Testis (tissue), 5 donors: ENCODE measurements at places on chromosomes 12 and 14.

- no peaks in the 10 kb centered on the region for H3K4me1 ChIP-seq
- H3K36me3 ChIP-seq, result no peaks in the 10 kb centered on the region
- DNase-seq, result no peak
- no peak overlapping the region for H3K27ac ChIP-seq
- H3K27me3 ChIP-seq, result no peaks in the 10 kb centered on the region
- H3K4me3 ChIP-seq, result no peak overlapping the region
These were observed 7.8 kb upstream of the OTUB2 start for GRCh38 chr14:94018308-94018707.

DNA sequence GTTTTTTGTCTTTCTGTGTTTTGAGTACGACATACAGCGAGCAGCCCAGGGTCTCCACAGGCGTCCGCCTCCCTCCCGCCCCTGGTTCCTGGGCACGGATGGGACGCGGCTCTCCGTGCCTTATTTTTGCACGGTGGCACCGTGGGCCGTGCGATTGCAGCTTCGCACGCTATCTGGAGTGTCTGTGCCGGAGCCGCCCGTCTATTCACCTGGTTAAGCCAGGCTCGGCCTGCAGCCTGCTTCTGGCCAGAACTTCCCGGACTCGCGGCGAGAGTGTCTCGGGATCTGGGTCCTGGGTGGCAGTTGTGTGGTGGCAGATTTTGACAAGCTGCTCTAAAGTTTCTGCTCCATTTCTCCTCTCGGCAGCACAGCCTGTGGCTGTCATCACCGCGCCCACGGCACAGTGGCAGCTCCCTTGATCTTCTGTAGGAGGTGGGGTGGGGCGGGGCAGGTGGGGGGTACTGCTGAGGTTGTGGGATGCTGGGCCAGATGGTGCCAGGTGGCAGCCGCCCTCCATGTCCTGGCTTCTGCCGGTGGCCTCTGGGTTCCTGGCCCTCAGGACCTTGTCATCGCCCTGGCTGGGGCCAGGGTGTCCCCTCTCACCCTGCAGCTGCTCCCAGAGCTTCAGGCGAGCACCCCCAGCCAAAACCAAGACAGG, 2.9 kb downstream of the MMP17 start:
- H3K27ac ChIP-seq, result peak overlapping the region; percentile 77
- H3K4me3 ChIP-seq, result peak overlapping the region; percentile 51
- H3K36me3 ChIP-seq, result no peaks in the 10 kb centered on the region
- no peaks in the 10 kb centered on the region for H3K27me3 ChIP-seq

DNA sequence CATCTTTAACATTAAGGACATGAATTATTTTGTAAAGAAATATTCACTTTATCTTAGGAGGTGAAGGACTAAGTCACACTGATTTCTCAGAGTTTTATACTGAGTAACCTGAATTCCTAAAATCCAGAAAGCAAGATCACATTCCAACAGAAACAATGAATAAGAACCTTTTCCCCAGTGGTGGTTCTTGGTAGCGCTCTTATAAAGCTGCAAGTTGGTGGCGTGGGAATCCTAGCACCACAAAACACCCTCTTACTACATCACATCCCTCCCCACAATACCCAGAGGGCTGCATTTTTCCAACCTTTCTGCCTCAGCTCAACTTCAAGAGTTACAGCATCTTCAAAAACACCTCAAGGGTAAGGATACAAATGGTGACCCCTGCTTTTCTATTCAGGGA, 44.0 kb upstream of the SMUG1 start:
- peaks cover 5% of the 10 kb centered on the region for H3K4me1 ChIP-seq
- H3K27ac ChIP-seq, result no peak overlapping the region
- DNase-seq, result no peak
- no peaks in the 10 kb centered on the region for H3K27me3 ChIP-seq
- H3K4me3 ChIP-seq, result no peak overlapping the region
- H3K36me3 ChIP-seq, result no peaks in the 10 kb centered on the region

DNA sequence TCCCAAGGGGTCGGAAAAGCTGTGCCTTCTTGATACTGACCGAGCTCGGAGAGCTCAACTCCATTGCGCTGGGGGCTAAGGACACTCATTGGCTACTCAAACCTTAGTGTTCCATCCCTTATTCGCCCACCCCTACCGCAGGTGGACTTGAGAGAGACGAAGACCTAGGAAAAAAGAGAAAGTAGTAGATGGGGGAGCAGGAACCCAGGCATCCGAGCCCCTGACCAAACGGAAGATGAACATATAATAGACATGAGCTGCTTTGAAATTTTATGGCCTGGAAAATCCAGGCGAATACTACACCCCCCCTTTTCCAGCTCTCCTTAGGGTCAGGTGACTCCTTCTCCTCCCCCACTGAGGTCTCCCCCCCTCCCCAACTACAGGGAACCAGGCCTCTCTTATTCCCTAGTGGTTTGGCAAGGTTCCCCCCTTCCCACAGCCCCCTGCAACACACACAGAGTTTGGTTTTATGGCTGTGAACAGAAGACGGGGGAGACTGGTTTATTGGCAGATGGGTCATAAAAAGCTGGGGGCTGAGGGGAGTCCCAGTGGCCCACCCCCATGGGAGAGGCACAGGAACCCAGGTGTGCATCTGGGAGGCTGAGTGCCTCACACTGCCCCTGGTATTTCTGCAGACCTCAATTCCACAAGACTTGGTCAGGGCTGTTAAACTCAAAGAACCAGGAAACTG, 1.6 kb downstream of the GDF11 start:
- H3K36me3 ChIP-seq, result no peaks in the 10 kb centered on the region
- H3K4me1 ChIP-seq, result peaks cover 24% of the 10 kb centered on the region
- peak overlapping the region; percentile 53 for H3K27ac ChIP-seq
- H3K4me3 ChIP-seq, result peak overlapping the region; percentile 53
- DNase-seq, result no peak
- no peaks in the 10 kb centered on the region for H3K27me3 ChIP-seq

DNA sequence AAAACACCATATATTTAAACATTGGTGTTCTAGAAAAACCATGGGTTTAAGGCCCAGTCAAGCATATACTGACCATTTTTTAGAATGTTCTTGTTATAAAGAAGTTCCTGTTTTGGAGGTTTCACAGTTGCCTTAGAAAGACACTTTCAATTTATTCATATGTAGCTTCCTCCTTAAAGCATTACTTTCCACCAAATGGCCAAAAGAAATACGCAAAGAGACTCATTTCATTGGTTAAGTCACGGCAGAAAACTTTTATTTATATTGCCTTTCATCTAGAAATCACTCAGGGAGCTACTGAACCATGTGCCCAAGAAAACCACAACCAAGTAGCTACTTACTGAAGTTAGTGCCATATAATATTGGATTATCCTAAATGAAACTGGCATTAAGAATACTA, 40.0 kb downstream of the MYBPC1 start:
- no peak for DNase-seq
- H3K4me1 ChIP-seq, result no peaks in the 10 kb centered on the region
- no peak overlapping the region for H3K4me3 ChIP-seq
- H3K27me3 ChIP-seq, result no peaks in the 10 kb centered on the region
- H3K36me3 ChIP-seq, result no peaks in the 10 kb centered on the region
- H3K27ac ChIP-seq, result no peak overlapping the region

DNA sequence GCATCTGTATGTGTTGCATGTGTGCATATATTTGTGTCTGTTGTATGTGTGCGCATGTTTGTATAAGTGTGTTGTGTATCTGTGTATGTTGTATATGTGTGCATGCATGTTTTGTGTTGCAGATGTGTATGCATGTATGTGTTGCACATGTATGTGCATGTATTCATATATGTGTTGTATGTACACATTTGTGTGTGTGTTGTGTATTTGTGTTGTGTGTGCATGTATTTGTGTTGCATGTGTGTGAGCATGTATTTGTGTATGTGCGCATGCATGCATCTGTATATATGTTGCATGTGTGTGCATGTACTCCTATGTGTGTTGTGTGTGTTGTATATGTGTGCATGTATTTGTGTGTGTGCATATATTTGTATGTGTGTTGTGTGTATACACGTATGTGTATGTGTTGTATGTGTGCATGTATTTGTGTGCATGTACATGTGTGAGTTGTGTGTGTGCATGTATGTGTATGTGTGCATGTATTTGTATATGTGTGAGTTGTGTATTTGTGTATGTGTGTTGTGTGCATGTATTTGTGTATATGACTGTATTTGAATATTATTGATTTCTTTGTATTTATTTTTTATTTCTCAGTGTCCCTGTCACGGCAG, 16.8 kb downstream of the SLC8B1 start:
- no peaks in the 10 kb centered on the region for H3K4me1 ChIP-seq
- no peak for DNase-seq
- H3K27ac ChIP-seq, result no peak overlapping the region
- H3K4me3 ChIP-seq, result no peak overlapping the region
- H3K36me3 ChIP-seq, result no peaks in the 10 kb centered on the region

DNA sequence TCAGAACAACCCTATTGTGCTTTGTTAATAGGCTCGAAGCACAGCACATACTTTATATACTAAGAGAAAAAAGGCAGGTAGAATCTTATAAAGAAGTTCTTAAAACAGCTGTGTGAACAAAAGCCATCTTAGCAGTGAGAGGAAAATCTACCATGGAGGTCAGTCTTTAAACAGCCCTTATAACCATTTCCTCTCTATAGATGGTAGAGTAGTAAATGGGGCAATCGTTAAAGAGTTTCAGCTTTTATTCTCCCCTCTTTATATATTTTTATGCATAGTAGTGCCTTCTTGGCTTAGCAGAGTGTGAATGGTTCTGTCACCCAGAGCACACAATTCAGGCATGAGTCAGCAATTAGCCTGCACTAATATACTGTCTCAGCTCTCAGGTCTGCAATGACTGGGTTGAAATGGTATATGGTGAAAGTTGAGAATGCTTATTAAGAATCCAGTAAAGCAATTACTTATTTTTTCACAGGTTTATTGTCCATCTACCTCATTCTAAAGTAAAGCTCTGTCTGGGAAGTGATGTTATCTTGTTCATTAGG, 305.0 kb downstream of the NELL2 start:
- no peaks in the 10 kb centered on the region for H3K27me3 ChIP-seq
- DNase-seq, result no peak
- H3K4me1 ChIP-seq, result no peaks in the 10 kb centered on the region
- no peaks in the 10 kb centered on the region for H3K36me3 ChIP-seq
- H3K27ac ChIP-seq, result no peak overlapping the region
- no peak overlapping the region for H3K4me3 ChIP-seq

DNA sequence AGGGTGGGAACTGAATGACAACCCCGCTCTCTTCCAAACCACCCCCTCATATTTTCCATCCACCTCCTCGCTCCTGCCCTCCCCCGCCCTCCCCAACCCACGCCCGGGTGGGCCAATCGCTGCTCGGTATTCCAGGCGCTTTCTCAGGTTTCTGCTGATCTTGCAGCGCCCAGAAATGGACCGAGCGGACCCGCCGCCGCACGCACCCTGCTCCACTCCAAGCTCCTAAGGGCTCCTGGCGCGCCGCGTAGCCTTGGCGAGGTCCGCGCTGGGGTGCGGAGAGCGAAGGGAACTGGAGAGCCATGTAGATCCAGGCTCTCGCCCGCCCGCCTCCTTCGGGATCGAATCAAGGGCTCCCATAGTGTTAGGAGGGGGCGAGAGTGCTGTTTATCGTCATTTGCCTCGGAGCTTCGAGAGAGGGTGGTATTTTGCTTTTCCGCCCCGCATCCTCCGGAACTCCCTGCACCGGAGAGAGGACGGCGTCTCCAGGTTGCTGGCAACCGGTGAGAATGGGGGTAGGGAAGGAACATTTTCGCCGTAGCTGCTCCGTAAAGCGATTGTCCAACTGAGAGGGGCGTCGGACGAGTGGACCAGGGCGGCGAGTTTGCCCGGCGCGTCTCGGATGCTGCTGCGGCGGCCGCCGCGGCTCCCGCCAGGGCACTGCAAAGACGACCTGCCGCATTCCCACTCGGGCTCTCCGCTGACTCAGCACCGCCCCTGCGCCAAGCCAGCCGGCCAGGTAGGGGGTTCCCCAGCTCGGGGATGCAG, at the start of gene KCNA1:
TSS of gene KCNA1 (plus strand) at position 172 of the 768 bp plus-strand sequence. CDS start 1,474 bp downstream, outside the sequence.
- H3K36me3 ChIP-seq, result no peaks in the 10 kb centered on the region
- no peaks in the 10 kb centered on the region for H3K27me3 ChIP-seq
- peak within 1 kb of the TSS; percentile 29 for H3K4me3 ChIP-seq
- peaks cover 19% of the 10 kb centered on the region for H3K4me1 ChIP-seq

GRCh38 chr12:94305130-94305957, 154.3 kb downstream of the CEP83 start:
- no peaks in the 10 kb centered on the region for H3K27me3 ChIP-seq
- no peak overlapping the region for H3K27ac ChIP-seq
- no peaks in the 10 kb centered on the region for H3K4me1 ChIP-seq
- DNase-seq, result no peak
- no peak overlapping the region for H3K4me3 ChIP-seq
- H3K36me3 ChIP-seq, result no peaks in the 10 kb centered on the region

DNA sequence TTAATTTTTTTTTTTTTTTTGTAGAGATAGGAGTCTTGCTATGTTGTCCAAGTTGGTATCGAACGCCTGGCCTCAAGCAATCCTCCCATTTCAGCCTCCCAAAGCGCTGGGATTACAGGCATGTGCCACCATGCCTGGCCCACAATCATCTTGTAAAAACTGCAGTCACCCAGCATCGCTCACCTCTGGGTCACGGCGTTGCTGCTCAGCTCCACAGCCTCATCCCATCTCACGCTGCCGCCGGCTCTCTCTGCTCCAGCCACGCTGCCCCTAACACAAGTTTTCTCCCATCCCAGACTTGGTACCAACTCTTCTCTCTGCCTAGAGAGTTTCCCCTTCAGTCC, 69.2 kb downstream of the MAP1LC3B2 start:
- no peaks in the 10 kb centered on the region for H3K36me3 ChIP-seq
- H3K27me3 ChIP-seq, result no peaks in the 10 kb centered on the region
- H3K4me3 ChIP-seq, result no peak overlapping the region

- H3K27me3 ChIP-seq, result no peaks in the 10 kb centered on the region
- no peaks in the 10 kb centered on the region for H3K36me3 ChIP-seq
- H3K27ac ChIP-seq, result no peak overlapping the region
- no peak overlapping the region for H3K4me3 ChIP-seq
- no peak for DNase-seq
- H3K4me1 ChIP-seq, result no peaks in the 10 kb centered on the region
These were observed 7.3 kb downstream of the ADAMTS20 start for GRCh38 chr12:43544703-43545102.

- no peak overlapping the region for H3K4me3 ChIP-seq
- H3K27ac ChIP-seq, result no peak overlapping the region
- H3K4me1 ChIP-seq, result no peaks in the 10 kb centered on the region
- DNase-seq, result no peak
- no peaks in the 10 kb centered on the region for H3K27me3 ChIP-seq
- H3K36me3 ChIP-seq, result no peaks in the 10 kb centered on the region
These were observed 84.4 kb upstream of the DHRS4 start for GRCh38 chr14:23869078-23869719.

GRCh38 chr12:95577820-95578219, 26.5 kb upstream of the USP44 start:
- no peaks in the 10 kb centered on the region for H3K4me1 ChIP-seq
- no peaks in the 10 kb centered on the region for H3K36me3 ChIP-seq
- no peak overlapping the region for H3K27ac ChIP-seq
- H3K27me3 ChIP-seq, result no peaks in the 10 kb centered on the region
- H3K4me3 ChIP-seq, result no peak overlapping the region
